Fibroblast of skin of right biceps (primary cell): ENCODE measurements at places on chromosomes 5 and 9.
A peak's percentile ranks its signal among the peaks of the same experiment; 100 is the strongest.

GRCh38 chr9:13427587-13427986 lies 148.1 kb upstream of the MPDZ start:
- DNase-seq = peak; percentile 51

- no peak for DNase-seq
Observed at GRCh38 chr5:103474677-103475076, 87.9 kb downstream of the NUDT12 start.

GRCh38 chr9:126166291-126166690 lies 160.3 kb upstream of the MVB12B start:
- no peak for DNase-seq

DNA sequence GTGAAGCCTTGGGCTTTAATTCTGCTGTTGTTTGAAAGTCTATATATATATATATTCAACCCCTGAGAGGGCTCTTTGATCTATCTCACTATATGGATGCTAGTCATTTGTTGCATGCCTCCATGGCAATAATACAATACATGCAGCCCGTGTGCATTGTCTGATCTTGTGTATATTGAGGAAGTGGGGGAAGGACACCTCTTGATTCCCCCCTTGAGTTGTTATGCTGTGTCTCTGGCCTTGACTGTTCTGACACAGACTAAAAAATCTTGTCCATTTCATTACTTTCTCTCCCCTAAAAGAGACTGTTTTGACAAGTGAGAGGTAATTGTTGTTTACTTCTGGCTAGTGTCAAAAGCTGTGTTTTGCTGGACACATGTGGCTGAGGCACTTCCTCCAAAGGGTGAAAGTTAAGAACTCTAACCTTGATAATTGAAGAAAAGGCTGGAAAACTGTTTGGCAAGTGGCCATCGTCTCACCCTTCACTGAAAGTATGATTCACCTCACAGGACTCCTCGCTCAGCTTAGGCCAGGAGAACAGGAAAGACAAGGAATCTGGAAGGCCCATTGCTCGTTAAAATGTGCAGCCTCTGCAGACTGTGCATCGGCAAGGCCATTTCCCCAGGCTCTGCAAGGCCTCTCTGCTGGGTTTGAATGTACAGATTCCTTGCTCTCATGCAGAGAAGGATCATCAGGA lies 304.0 kb downstream of the PRELID2 start:
- DNase-seq = peak; percentile 86

- DNase-seq = no peak
Observed at GRCh38 chr9:5483306-5483705, 27.0 kb upstream of the PDCD1LG2 start.

DNA sequence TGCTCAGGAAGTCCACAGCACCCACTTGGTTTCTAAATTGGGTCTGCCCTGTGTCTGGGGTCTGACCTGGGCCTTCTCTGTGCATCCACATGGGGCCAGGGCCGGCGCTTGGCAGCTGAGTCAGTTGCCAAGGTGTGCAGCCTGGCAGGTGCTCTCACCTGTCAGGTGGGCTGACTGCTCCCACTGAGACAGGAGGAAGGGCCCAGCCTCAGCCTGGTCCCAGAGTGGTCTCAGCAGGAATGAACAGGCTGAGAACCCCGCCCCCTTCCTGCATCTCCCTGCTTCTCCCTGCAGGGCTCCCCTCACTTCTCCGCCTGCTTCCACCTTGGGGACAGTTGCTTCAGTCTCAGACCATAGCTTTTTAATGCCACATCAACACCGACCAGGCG lies 60.5 kb downstream of the BARX1 start:
- no peak for DNase-seq

GRCh38 chr9:123424131-123424530 lies 68.1 kb downstream of the CRB2 start:
- DNase-seq = no peak

DNA sequence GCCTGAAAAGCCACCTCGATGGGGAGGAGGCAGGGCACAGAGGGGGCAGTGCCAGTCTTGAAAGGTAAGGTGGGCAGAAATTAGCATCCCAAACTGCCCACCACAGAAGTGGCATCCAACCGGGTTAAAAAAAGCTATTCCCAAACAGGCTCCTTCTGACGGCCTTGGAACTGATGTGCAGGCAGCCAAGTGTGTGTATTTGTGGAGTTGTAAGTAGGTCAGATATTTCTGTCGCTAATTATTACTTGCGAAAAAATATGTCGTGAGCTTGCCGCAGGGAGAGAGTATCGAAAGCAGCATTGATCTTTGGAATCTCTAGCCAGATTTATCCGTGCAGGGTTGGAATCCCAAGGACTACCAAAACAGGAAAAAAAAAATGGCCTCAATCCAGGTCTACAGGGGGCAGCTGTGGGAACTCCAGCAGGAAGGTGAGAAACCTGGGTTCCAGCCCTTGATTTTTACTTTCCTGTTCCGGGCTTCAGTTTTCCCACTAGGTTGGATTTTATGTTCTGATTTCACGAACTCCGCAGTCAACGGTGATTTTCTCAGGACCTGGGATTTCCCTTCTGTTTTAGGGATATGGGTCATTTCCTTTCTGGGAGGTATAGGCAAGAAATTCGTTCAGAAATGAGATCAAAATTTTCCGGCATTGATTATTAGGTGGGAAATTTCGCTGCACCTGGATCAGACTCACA lies 200.8 kb downstream of the RGS3 start:
- no peak for DNase-seq

- peak; percentile 26 for DNase-seq
Observed at GRCh38 chr9:117718085-117718484, 13.9 kb downstream of the TLR4 start.

DNA sequence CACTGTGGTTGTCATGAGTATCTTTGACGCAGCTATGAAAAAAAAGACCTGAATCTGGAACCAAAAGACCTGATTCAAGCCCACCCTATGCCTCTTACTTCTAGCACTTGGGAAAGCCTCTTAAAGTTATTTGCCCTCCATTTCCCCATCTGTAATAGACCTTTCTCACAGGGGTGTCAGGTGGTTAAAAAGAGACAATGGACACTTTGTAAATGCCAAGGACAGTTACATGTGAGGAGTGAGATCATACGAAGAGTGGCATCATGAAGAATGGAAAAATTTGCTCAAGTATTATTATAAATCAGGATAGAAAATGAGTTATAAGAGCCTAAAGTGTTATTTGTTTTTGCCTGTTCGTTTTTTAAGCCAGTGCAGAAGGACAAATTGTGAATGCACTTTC lies 46.5 kb downstream of the ACTL7B start:
- DNase-seq = no peak

DNA sequence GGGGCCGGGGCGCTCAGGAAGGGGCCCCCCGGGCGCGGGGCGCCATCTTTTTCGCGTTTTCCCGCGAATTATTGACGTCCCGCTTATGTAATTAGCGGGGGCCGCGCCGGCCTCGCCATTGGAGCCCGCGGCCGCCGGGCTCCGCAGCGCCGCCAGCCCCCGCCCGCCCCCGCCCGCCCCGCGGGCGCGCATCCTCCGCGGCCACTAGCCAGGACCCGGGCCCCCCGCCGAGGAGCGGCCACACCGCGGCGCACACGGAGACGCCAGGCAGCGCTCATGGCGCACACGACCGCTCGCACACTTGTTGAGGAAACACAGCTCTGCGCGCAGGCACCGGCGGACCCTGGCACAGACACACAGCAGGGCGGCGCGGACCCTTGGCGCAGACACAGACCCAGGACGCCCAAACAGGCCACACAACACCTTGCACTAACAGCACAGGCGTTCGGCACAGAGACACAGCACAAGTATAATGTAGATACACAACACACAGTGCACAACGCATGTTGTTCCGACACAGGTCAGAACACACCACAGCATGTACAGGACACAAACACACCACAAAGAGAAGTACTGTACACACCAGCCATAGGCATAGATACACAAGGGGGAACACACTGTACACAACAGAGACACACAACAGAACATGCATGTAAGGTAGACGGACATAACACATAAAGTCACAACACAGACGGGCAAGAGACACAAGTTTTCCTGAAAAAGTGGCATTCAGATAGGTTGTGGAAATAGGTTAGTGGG lies 467 bp upstream of the PHF19 start:
- DNase-seq = peak; percentile 80

- DNase-seq = no peak
Observed at GRCh38 chr9:135908093-135908753, 877 bp upstream of the CAMSAP1 start.

GRCh38 chr5:113380807-113381326 lies 53.9 kb downstream of the TSSK1B start:
- no peak for DNase-seq

DNA sequence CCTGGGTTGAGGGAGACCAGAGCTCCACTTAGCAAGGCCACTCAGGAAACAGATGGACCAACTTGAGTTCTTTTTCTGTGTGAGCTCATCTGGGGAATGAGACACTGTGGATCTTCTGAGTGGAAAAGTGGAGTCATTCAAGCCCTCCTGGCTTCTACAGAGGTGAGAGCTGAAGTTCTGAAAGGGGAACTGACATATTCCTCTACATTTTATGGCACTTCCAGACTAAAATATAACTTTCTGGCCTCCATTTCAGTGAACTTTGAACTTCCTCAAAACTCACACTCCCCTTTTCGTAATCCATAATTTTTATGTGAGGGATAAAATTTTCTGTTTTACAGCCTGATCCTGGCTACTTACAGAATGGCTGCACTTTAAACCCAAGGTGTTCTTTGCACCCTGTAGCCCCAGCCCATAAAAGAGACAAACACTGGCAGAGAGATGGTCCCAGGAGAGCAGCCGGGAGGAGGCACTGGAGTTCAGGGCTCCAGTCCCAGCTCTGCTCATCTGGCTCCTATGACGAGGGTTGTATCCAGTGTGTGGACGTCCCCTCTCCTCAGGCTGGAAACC lies 10.8 kb downstream of the SPAAR start:
- no peak for DNase-seq
